Vagina (tissue), 2 donors: ENCODE measurements at places on chromosomes 5 and 9. TPM values are rescaled to one million over a fixed set of nuclear protein-coding genes. Genes with fewer than 3 reads are reported as not detected.

ASPN gene
- total RNA-seq = 2.9 TPM

KCNMB1 gene
- 4.9 TPM for total RNA-seq

- no peaks in the 10 kb centered on the region for H3K27me3 ChIP-seq
- no peak for DNase-seq
- no peaks in the 10 kb centered on the region for H3K36me3 ChIP-seq
- peaks cover 15% of the 10 kb centered on the region for H3K4me1 ChIP-seq
Measured at GRCh38 chr5:173293817-173294672, 34.2 kb downstream of the STC2 start.

GRCh38 chr5:151154931-151155774, 2.4 kb downstream of the ANXA6 start:
- peak overlapping the region; percentile 80 for H3K4me3 ChIP-seq
- DNase-seq = no peak
- peak overlapping the region; percentile 90 for H3K27ac ChIP-seq
- no peaks in the 10 kb centered on the region for H3K27me3 ChIP-seq
- H3K36me3 ChIP-seq = no peaks in the 10 kb centered on the region

PPP2R2B gene
- total RNA-seq = 6.6 TPM

- H3K4me1 ChIP-seq = peaks cover 26% of the 10 kb centered on the region
- no peak for DNase-seq
Measured at GRCh38 chr5:95283761-95284571, 928 bp downstream of the MCTP1 start.

HTR1A gene
- not detected for total RNA-seq

- no peaks in the 10 kb centered on the region for H3K4me1 ChIP-seq
- H3K27me3 ChIP-seq = no peaks in the 10 kb centered on the region
- DNase-seq = no peak
- no peak overlapping the region for H3K27ac ChIP-seq
Measured at GRCh38 chr9:20023210-20023905, 234.5 kb upstream of the SLC24A2 start.

CCDC69 gene
- 84.5 TPM for total RNA-seq

BRD8 gene
- 34.6 TPM for total RNA-seq

TEX48 gene
- not detected for total RNA-seq

GRCh38 chr5:126066836-126067235, 356.4 kb upstream of the GRAMD2B start:
- no peaks in the 10 kb centered on the region for H3K36me3 ChIP-seq
- H3K27ac ChIP-seq = no peak overlapping the region
- H3K4me1 ChIP-seq = no peaks in the 10 kb centered on the region
- H3K27me3 ChIP-seq = no peaks in the 10 kb centered on the region
- no peak for DNase-seq

NPR3 gene
- total RNA-seq = 14.7 TPM

DNA sequence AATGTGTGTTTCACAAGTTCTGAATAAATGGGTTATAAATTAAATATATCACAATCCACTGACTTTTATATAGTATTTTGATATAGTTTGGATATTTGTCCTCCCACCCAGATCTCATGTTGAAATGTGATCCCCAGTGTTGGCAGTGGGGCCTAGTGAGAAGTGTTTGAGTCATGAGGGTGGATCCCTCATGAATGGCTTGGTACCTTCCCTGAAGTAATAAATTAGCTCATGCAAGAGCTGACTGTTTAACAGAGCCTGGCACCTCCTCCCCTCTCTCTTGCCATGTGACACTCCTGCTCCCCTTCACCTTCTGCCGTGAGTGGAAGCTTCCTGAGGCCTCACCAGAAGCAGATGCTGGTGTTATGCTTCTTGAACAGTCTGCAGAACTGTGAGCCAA, 127.9 kb upstream of the PALM2AKAP2 start:
- H3K27me3 ChIP-seq = no peaks in the 10 kb centered on the region
- no peaks in the 10 kb centered on the region for H3K4me1 ChIP-seq
- no peak overlapping the region for H3K27ac ChIP-seq
- no peak overlapping the region for H3K4me3 ChIP-seq
- H3K36me3 ChIP-seq = no peaks in the 10 kb centered on the region

STPG3 gene
- not detected for total RNA-seq

ZDHHC11B gene
- 2.7 TPM for total RNA-seq

- no peak overlapping the region for H3K27ac ChIP-seq
- no peaks in the 10 kb centered on the region for H3K36me3 ChIP-seq
- no peak overlapping the region for H3K4me3 ChIP-seq
- no peak for DNase-seq
Measured at GRCh38 chr9:94076557-94076956, 7.7 kb upstream of the PTPDC1 start.

DNA sequence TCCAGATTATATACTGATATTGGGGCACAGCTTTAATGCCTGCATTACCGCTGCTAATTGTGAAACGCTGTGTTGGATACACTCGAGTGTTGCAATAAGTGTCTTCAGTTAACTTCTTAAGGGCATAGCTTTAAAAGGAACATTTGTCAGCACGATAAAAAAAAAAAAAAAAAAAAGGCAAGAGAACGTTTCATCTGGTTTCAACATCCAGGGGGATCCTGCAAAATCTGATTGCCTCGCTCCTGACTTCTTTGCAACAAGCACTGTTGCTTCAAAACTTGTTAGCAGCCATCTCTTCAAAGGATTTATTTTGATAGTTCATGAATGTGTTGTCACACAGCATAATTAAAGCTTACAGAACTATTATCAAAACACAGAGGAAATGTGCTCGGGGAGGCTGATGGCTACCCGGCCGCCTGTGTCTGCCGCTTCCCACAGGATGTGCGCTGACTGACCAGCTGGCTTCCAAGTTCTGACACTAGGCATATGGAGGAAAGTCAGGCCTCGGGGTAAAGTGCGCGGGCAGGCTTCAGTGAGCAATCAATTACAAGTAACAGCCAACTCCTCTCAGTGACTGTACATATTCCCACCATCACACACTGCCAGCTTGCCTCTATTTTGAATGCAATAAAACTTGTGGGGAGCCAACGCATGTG, 77.7 kb downstream of the EBF1 start:
- no peak for DNase-seq
- H3K27ac ChIP-seq = peak overlapping the region; percentile 76
- H3K4me3 ChIP-seq = peak overlapping the region; percentile 21
- peaks cover 36% of the 10 kb centered on the region for H3K4me1 ChIP-seq
- no peaks in the 10 kb centered on the region for H3K27me3 ChIP-seq

- H3K27ac ChIP-seq = no peak overlapping the region
- H3K4me3 ChIP-seq = no peak overlapping the region
- no peak for DNase-seq
- no peaks in the 10 kb centered on the region for H3K36me3 ChIP-seq
Measured at GRCh38 chr5:42521406-42521805, 98.2 kb downstream of the GHR start.

DNA sequence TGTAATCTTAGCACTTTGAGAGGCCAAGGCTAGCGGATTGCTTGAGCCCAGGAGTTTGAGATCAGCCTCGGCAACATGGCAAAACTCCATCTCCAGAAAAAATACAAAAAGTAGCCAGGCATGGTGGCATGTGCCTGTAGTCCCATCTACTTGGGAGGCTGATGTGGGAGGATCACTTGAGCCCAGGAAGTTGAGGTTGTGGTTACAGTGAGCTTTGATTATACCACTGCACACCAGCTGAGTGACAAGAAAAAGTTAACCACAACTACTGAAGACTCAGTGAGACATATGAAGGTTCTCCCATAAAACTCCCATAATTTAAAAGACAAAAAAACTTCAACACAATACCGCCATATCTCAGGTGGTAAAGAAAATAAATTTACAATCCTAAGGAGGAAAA, 98.0 kb downstream of the NR6A1 start:
- DNase-seq = no peak
- H3K27me3 ChIP-seq = no peaks in the 10 kb centered on the region
- no peaks in the 10 kb centered on the region for H3K4me1 ChIP-seq

GRCh38 chr9:68458918-68459317, 81.8 kb downstream of the TMEM252 start:
- no peaks in the 10 kb centered on the region for H3K36me3 ChIP-seq
- no peak for DNase-seq
- H3K27me3 ChIP-seq = no peaks in the 10 kb centered on the region
- H3K4me3 ChIP-seq = no peak overlapping the region

POU4F3 gene
- not detected for total RNA-seq

DNA sequence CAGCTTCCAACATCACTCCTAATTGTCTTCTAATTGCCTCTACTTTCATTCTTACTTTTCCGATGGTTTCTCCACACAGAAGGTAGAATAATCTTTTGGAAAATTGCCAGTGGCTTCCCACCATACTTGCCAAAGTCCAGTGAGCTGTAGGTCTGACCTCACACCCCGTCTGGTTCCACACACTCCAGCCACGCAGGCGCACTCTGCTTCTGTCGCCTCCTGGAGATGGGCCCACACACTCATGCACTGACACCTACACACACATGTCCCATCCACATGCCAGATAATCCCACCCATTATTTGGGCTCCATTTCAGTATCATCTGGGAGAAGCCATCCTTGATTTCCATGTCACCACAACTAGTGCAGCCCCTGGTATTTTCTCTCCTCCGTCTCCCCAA, 12.7 kb downstream of the SHC3 start:
- no peaks in the 10 kb centered on the region for H3K36me3 ChIP-seq
- peak overlapping the region; percentile 32 for H3K27ac ChIP-seq
- no peak overlapping the region for H3K4me3 ChIP-seq
- DNase-seq = no peak
- peaks cover 33% of the 10 kb centered on the region for H3K4me1 ChIP-seq

TAF11L10 gene
- not detected for total RNA-seq

DNA sequence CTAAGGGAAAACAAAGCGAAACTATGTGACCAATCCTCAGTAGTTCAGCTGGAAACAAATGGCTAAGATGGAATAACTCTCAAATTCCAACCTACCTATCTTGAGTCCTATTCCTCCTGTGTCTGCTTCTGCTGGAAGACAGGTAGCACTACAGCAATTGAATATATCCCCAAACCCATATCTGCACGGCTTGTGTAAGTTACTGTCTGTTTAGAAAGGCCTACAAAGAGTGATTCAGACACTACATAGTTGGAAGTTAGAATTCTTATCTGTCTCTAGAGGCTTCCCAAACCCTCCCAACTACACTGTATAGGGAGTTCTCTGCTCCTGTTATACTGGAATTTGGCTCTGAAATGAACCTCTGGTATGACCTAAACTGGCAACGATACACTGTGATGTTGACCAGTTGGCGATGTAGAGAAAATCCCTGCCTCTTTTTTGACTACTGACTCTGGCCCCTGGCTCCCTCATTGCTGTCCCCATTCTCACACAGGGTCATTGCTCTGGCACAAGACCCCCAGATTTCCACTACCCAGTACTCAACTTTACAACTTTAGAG, 22.6 kb upstream of the NADK2 start:
- DNase-seq = no peak
- H3K36me3 ChIP-seq = no peaks in the 10 kb centered on the region
- no peak overlapping the region for H3K4me3 ChIP-seq
- H3K27ac ChIP-seq = no peak overlapping the region
- no peaks in the 10 kb centered on the region for H3K27me3 ChIP-seq
- H3K4me1 ChIP-seq = no peaks in the 10 kb centered on the region
